ENCODE measurements at places on chromosomes 13 and 19. TPM values are rescaled to one million over a fixed set of nuclear protein-coding genes. Genes with fewer than 3 reads are reported as not detected.

DNA sequence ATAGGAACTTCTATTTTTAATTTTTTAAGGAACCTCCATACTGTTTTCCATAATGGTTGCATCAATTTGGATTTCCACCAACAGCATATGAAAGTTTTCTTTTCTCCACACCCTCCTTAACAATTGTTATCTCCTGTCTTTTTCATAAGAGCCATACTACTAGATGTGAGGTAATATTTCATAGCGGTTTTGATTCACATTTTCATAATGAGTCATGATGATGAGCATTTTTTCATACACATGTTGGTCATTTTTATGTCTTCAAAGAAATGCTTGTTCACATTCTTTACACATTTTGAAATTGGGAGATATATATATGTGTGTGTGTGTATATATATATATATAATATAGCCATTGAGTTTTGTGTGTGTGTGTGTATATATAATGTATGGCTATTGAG is 420.3 kb upstream of the PCDH9 start:
- DNase-seq: no peak

DNA sequence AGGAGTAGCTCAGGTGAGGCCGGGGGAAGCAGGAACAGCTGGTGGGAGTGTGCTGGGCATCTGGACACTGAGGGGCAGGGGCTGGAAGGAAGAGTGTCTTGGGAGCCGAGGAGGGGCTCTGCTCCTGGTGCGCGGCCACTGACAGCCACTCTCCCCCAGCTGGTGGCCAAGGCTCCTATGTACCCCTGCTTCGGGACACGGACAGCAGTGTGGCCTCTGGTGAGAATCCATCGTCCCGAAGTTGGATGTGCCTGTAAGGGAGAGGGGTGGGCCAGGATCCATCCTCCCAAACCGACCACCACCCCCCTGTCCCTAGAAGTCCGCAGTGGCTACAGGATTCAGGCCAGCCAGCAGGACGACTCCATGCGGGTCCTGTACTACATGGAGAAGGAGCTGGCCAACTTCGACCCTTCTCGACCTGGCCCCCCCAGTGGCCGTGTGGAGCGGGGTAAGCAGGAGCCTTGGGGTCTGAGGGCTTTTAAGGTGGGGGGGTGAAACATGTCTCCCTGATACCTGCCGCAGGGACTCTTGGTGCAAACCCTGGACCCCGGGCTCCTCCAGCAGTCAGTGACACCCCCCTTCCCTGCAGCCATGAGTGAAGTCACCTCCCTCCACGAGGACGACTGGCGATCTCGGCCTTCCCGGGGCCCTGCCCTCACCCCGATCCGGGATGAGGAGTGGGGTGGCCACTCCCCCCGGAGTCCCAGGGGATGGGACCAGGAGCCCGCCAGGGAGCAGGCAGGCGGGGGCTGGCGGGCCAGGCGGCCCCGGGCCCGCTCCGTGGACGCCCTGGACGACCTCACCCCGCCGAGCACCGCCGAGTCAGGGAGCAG is 2.0 kb upstream of the USF2 start:
- no peak for DNase-seq

GRCh38 chr13:85976242-85976641 is 177.0 kb upstream of the SLITRK6 start:
- no peak for DNase-seq

Gene CLIP3
- 15.5 TPM for polyA plus RNA-seq

GRCh38 chr19:7928741-7929701 is 3.1 kb upstream of the CTXN1 start:
- DNase-seq: no peak

Gene ZNF460
- polyA plus RNA-seq: 3.9 TPM

- no peak for DNase-seq
These were observed 35.6 kb downstream of the EFNB2 start for GRCh38 chr13:106499896-106500295.

Data from forelimb muscle (tissue), 1 donor.